ENCODE measurements at places on chromosomes 4 and X. TPM values are rescaled to one million over a fixed set of nuclear protein-coding genes. Genes with fewer than 3 reads are reported as not detected.
A peak's percentile ranks its signal among the peaks of the same experiment; 100 is the strongest.

DNA sequence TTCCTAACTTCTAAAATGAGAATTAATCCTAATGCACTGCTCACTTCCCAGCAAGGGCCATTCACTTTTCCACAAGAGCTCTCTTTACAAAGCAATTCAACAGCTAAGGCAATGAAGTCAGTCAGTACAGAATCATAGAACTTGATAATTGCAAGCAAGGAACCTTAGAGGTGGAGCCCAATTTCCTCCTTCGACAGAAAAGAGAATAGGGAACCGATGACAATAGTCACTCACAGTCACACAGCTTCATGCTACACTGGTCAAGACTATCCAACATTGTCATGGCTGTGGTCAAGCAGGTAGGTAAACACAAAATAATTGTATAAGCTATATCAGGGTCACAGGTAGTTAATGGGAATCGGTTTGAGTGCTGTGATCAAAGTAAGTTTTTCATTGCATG, 90.0 kb downstream of the ELOVL6 start:
- no peak for DNase-seq

DNA sequence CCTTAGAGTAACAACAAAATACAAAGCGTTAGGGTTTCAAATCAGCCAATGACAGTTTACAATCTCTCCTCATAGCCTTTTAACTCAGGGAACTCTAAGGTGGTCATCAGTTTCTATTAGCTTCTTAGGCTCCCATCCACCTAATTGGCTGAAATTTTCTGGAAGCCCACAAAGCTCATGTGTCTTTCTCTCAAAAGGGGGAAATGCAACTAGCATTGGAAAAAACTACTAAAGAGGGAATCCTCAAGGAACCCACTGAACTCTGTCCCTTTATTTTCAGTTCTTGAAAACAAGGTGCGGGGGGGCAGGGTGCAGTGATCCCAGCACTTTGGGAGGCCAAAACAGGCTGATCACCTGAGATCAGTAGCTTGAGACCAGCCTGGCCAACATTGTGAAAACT, 56.4 kb downstream of the PDGFC start:
- no peak for DNase-seq

DNA sequence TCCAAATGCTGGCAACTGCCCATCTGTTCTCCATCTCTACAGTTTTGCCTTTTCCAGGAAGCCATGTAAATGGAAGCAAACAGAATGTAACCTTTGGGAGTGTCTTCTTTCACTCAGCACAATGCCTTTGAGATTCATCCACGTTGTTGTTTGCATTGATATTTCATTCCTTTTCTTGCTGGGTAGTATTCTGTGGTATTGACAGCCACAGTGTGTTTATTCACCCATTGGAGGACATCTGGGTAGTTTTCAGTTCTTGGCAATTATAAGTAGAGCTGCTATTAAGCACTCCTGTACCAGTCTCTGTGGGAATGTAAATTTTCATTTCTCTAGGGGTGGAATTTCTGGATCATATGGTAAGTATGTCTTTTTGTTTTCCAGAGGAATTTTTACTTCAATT, 194.3 kb upstream of the RPS6KA3 start:
- DNase-seq, result no peak

GRCh38 chr4:84995386-84995785, 28.9 kb upstream of the WDFY3 start:
- no peak for DNase-seq

- DNase-seq, result no peak
Observed at GRCh38 chr4:184344899-184345572, 127.4 kb upstream of the ENPP6 start.

The UGT8 gene
- 1.6 TPM for polyA plus RNA-seq

The SHROOM3 gene
- 19.2 TPM for polyA plus RNA-seq

GRCh38 chr4:82989575-82990429, 20.8 kb downstream of the LIN54 start:
- no peak for DNase-seq

- DNase-seq, result peak; percentile 7
Observed at GRCh38 chr4:65789805-65790204, 119.5 kb upstream of the EPHA5 start.

The RPA4 gene
- not detected for polyA plus RNA-seq

DNA sequence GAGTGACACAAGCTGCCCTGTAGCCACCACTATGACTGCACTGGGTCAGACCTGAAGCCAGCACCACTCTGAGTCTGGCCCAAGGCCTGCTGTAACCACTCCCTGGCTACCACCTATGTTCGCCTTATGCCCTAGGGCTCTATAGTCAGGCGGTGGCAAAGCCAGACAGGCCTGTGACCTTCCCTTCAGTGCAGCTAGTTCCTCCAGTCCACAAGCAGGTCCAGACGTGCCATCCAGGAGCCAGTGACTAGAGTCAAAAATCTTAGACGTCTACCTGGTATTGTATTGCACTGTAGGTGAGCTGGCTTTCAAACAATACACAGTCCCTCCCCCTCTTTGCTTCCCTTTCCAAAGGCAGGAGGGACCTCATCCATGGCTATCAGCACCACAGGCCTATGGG, 54.0 kb upstream of the RNF128 start:
- no peak for DNase-seq

- DNase-seq, result no peak
Observed at GRCh38 chr4:152014280-152014679, 253.5 kb upstream of the GATB start.

All from muscle of arm (tissue), 14 donors.